Suprapubic skin (tissue), 4 donors: ENCODE measurements at places on chromosomes 7 and 10. TPM values are rescaled to one million over a fixed set of nuclear protein-coding genes. Genes with fewer than 3 reads are reported as not detected.

DNA sequence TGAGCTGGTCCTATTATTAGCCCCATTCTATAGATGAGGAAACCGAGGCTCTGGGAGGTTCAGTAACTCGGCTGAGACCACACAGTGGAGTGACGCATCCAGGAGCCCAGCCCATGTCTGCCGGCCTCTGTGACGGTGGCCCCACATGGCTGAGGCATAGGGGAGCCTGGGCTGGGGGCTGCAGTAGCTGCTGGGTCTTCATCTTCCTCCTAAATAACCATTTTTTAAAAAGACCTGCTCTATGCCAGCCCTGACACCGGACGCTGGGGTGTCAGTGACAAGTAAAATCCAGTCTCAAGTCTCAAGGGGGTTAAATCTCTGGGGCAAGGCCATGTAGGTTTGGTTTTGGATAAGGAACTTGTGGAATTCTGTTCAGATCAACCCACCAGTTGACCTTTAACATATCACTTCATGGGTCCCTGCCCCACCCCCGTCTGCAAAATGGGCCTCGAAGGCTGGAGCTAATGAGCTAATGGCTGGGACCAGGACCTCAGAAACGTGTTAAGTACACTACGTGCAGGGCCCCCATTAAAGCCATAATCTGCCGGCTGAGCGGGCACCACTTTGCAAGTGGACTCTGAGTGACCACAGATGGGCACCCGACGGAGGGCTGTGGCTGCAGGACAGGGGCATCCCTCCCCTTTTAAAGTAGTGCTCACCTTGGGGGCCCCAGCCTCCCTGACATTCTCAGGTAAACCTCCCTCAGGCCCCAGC, 136.5 kb upstream of the UNC5B start:
- H3K36me3 ChIP-seq: no peaks in the 10 kb centered on the region
- peak; percentile 41 for DNase-seq
- no peaks in the 10 kb centered on the region for H3K27me3 ChIP-seq
- H3K4me3 ChIP-seq: no peak overlapping the region
- no peak overlapping the region for H3K27ac ChIP-seq

DNA sequence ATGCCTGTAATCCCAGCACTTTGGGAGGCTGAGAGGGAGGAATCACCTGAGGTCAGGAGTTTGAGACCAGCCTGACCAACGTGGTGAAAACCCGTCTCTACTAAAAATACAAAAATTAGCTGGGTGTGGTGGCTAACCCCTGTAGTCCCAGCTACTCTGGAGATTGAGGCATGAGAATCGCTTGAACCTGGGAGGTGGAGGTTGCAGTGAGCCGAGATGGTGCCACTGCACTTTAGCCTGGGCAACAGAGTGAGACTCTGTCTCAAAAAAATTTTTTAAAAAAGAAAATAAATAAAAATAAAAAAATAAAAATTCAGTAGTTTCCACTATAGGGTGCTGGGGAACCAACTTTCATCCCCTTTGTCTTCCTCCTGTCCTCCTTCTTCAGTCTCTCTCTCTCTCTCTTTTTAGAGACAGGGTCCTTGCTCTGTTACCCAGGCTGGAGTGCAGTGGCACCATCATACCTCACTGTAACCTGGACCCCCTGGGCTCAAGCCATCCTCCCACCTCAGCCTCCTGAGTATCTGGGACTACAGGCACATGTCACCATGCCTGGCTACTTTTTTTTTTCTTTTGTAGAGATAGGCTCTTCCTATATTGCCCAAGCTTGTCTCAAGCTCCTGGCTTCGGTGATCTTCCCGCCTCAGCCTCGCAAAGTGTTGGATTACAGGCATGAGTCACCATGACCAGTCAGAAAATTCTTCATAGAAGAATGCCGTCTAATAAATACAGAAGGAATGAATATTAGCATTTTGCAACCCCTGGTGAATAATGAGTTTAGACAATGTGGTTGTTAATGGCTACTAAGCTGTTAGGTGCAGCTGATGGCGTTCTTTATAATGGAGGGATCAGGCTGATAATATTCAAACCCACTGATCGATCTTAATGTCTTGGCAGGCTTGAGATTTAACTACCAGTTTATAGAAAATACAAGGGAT, 20.6 kb downstream of the RBM20 start:
- no peak overlapping the region for H3K27ac ChIP-seq
- H3K4me3 ChIP-seq: no peak overlapping the region
- peaks cover 7% of the 10 kb centered on the region for H3K4me1 ChIP-seq
- H3K36me3 ChIP-seq: no peaks in the 10 kb centered on the region

GRCh38 chr7:96648784-96649183, 60.9 kb downstream of the SEM1 start:
- H3K4me1 ChIP-seq: no peaks in the 10 kb centered on the region
- no peaks in the 10 kb centered on the region for H3K36me3 ChIP-seq
- no peak overlapping the region for H3K27ac ChIP-seq
- DNase-seq: no peak

GRCh38 chr7:26843705-26844104, 20.7 kb downstream of the SKAP2 start:
- H3K27ac ChIP-seq: no peak overlapping the region
- no peak overlapping the region for H3K4me3 ChIP-seq
- H3K27me3 ChIP-seq: no peaks in the 10 kb centered on the region
- H3K36me3 ChIP-seq: no peaks in the 10 kb centered on the region

GRCh38 chr10:80642661-80643060, 105.0 kb downstream of the SH2D4B start:
- no peak overlapping the region for H3K27ac ChIP-seq
- no peak for DNase-seq
- no peaks in the 10 kb centered on the region for H3K27me3 ChIP-seq
- H3K4me1 ChIP-seq: no peaks in the 10 kb centered on the region
- H3K4me3 ChIP-seq: no peak overlapping the region

DNA sequence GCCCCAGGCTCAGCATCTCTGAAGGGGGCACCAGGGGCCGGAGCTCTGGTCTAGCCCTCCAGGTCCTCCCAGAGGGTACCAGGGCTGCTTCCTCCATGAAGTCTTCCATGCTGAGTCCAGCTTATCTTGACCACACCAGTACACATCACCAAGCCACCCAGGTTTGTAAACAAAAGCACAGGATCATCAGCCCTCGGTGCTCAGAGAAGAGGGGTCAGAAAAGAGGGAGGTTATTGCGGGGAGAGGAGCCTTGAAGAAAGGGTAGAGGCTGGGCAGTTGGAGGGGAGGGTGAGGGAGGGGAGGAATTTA, 23.9 kb downstream of the AQP1 start:
- peaks cover 10% of the 10 kb centered on the region for H3K27me3 ChIP-seq
- DNase-seq: no peak
- no peaks in the 10 kb centered on the region for H3K36me3 ChIP-seq

DNA sequence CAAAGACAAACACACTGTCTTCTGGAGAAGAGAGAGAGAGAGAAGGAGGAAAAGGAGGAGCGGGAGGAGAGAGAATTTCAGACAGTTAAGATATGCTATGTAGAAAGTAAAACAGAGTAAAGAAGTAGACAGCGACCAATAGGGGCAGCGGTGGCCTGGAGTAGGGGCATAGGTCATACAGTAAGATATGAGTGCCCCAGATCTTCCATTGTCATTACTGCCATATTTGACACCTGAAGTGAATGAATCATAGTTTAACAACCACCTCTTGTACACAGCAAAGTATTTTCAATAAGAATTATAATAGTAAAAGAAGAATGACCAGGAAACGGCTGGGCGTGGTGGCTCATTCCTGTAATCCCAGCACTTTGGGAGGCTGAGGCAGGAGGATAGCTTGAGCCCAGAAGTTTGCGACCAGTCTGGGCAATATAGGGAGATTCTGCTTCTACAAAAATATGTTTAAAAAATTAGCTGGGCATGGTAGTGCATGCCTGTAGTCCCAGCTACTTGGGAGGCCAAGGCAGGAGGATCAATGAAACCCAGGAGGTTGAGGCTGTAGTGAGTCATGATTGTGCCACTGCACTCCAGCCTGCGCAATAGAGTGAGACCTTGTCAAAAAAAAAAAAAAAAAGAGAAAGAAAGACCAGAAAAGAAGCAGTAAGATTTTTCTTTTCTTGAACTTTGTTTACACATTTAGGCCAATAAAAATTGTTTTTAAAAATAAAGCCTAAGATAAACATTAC, 77.0 kb upstream of the GPR158 start:
- H3K27ac ChIP-seq: no peak overlapping the region
- no peaks in the 10 kb centered on the region for H3K36me3 ChIP-seq
- no peak for DNase-seq

- H3K36me3 ChIP-seq: no peaks in the 10 kb centered on the region
- no peak overlapping the region for H3K4me3 ChIP-seq
- H3K4me1 ChIP-seq: peaks cover 24% of the 10 kb centered on the region
- DNase-seq: no peak
Observed at GRCh38 chr7:106179256-106179655, 67.1 kb upstream of the SYPL1 start.

DNA sequence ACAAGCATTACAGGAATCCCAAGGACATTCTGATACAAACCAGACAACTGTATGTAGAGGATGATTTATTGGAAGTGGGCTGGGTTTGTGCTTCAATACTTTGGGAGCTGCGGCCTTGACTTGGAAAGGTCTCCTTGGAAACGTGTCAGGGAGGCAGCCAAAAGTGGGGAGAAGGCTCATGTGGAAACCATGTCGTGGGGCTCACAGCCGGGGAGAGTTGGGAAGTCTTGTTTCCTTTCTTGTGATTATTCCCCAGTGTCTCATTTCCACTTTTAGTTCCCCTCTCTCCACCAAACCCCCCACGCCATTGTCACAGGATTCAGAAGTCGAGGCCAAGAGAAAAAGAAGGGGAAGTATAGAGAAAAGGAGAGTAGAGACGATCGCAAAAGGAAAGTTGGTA, 53.9 kb upstream of the SFMBT2 start:
- no peaks in the 10 kb centered on the region for H3K4me1 ChIP-seq
- no peak overlapping the region for H3K27ac ChIP-seq
- no peaks in the 10 kb centered on the region for H3K36me3 ChIP-seq
- peaks cover 6% of the 10 kb centered on the region for H3K27me3 ChIP-seq

- H3K27ac ChIP-seq: no peak overlapping the region
- H3K36me3 ChIP-seq: no peaks in the 10 kb centered on the region
- DNase-seq: no peak
- peaks cover 13% of the 10 kb centered on the region for H3K4me1 ChIP-seq
- no peaks in the 10 kb centered on the region for H3K27me3 ChIP-seq
- no peak overlapping the region for H3K4me3 ChIP-seq
Observed at GRCh38 chr7:40716052-40716451, 581.2 kb downstream of the SUGCT start.

DNA sequence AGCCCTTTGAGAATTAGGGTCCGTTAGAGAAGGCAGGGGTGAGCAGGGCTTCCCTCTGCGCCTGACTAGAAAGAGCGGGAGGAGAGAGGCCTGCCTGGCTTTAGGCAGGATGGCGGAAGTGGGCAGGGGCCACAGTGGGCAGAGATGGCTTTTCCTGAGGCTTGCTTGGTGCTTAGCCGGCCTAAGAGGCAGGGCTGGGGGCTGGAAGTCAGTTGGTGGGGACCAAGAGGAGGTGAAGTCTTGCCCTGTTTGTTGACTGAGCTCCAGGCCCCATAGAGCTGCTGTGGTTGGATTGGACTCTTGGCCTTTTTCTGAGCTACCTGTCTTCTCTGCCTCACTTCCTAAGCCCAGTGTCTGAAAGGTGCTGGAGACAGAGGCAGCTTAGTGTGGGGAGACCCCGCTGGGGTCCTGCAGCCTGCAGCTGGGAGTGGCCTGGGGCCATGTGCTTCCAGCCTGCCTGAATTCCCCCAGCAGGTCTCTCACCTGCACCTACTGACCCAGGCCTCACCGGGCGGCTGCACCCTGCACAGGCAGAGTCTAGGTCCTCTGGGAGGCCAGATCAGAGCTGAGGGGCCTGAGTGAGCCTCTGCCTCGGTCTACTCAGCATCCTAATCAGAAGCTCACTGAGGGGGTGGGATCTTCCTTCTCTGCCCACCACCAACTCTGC, 4.8 kb downstream of the FAM241B start:
- peaks cover 23% of the 10 kb centered on the region for H3K4me1 ChIP-seq
- DNase-seq: peak; percentile 72
- no peak overlapping the region for H3K27ac ChIP-seq
- H3K36me3 ChIP-seq: no peaks in the 10 kb centered on the region
- H3K27me3 ChIP-seq: peaks cover 9% of the 10 kb centered on the region
- no peak overlapping the region for H3K4me3 ChIP-seq

GRCh38 chr7:7181519-7182155, 707 bp upstream of the C1GALT1 start:
- no peaks in the 10 kb centered on the region for H3K36me3 ChIP-seq
- peaks cover 43% of the 10 kb centered on the region for H3K4me1 ChIP-seq
- no peaks in the 10 kb centered on the region for H3K27me3 ChIP-seq
- peak overlapping the region; percentile 94 for H3K27ac ChIP-seq
- peak overlapping the region; percentile 77 for H3K4me3 ChIP-seq

- H3K4me1 ChIP-seq: no peaks in the 10 kb centered on the region
- H3K27ac ChIP-seq: no peak overlapping the region
- H3K4me3 ChIP-seq: no peak overlapping the region
- no peaks in the 10 kb centered on the region for H3K36me3 ChIP-seq
Observed at GRCh38 chr10:17768957-17769356, 17.0 kb downstream of the TMEM236 start.

DNA sequence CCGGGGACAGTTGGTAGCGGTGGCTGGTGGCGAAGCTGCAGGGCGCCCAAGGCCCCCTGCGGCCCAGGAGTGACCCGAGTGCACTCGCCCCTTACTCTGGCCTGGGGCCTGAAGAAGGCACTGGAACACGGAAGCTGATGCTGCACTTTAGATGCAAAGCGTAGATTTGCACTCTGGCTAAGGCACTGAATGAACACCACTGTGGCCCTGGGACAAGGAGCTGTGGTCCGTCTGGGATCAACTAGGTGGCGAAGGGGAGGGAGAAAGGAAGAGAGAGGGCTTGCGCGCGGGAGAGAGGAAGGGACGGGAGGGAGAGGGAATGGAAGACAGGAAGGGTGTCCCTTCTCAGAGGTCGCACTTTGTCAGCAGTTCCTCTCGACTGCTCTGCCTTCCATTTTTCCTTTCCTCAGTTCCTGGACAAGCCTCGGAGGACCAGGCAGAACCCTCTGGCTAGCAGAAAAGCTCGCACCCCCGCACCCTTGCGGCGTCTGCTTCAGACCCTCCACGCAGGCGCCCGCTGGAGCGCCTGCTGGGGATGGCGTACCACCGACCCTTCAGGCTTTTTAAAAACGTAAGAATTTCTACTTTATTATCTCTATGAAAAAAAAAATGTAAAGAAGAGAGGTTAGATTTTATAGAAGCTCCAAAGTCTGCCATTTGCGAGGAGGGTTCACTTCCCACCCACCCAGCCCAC, 1.2 kb downstream of the FERD3L start:
- H3K4me1 ChIP-seq: peaks cover 10% of the 10 kb centered on the region
- H3K4me3 ChIP-seq: peak overlapping the region; percentile 30
- H3K27ac ChIP-seq: no peak overlapping the region
- no peak for DNase-seq
- H3K36me3 ChIP-seq: no peaks in the 10 kb centered on the region
- H3K27me3 ChIP-seq: peaks cover 68% of the 10 kb centered on the region

- no peak overlapping the region for H3K27ac ChIP-seq
- no peaks in the 10 kb centered on the region for H3K27me3 ChIP-seq
- H3K36me3 ChIP-seq: no peaks in the 10 kb centered on the region
- no peak overlapping the region for H3K4me3 ChIP-seq
- no peaks in the 10 kb centered on the region for H3K4me1 ChIP-seq
Observed at GRCh38 chr7:138417078-138417700, 42.9 kb upstream of the TRIM24 start.

The ERVW-1 gene
- total RNA-seq: not detected

The C7orf25 gene
- total RNA-seq: 7.1 TPM

The NEUROG3 gene
- total RNA-seq: not detected

The MTPN gene
- total RNA-seq: 51.8 TPM

The GOLGA7B gene
- total RNA-seq: 19.4 TPM

The IKZF1 gene
- 7.3 TPM for total RNA-seq

The C10orf53 gene
- not detected for total RNA-seq
